ENCODE measurements at places on chromosomes 11 and 22.

DNA sequence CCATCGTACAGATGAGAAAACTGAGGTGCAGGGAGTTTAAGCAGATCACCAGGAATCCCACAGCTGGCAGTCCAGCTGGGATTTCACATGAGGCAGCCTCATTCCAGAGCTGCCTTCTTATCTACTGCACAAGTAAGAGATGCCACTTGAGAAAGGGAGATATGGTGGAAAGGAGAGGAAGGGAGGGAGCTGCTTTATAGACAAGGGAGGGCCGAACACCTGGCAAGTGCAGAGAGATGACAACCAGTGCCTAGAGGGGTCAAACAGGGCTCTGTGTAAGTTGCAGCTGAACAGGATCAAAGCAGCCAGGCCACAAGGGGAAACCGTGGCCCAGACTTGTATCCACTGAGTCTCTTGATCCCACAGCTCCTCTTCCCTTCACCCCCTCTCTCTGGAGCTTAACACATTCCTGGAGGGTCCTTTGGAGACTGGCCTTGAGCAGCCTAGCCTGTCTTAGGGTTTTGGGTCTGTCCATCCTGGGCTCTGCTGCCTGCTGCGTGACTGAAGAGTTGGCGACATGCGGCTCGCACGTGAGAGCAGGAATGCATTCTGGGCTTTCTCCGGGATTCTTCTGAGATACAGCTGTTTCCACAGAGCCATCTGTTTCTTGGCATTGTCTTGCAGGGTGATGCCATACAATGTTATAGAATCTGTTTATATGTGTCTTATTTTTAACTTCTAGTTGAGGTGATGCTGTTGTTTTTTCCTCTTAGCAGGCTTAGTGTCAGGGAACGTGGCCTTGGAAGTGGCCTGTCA, 268.5 kb upstream of the SYN3 start:
- DNase-seq, result no peak

- no peak for DNase-seq
Observed at GRCh38 chr11:108524422-108524821, 26.2 kb upstream of the POGLUT3 start.

DNA sequence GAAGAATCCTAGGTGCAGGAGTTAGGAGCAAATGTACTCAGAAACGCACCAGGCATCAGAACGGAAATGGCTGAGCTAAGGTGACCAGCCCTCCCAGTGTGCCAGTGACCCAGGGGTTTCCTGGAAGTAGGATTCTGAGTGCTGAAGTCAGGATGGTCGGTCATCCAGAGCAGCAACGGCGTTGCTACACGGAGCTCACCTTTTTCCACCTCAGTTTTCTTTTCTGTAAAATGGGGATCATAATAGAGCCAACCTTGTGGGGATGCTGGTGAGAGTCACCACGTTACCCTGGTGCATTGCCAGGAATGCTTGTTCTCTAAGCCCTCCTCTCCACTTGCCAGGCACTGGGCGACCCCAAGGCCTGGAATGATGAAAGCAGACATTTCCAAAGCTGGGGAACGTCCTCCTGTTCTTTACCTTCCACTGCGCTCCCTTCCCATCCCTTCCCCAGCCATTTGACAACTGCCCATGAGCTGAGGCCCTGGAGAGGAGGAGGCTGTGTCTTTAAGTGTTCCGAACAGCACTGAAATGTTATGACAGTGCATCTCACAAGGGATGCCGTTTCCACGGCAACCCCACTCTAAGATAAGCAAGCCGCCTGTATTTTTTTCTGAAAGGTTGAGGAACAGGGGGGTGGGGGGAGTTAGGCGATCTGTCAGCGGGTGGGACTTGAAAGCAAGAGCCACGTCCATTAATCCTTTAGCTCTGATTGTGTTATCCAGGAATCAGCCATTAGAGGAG, 66.8 kb downstream of the TSPAN18 start:
- peak; percentile 66 for DNase-seq

DNA sequence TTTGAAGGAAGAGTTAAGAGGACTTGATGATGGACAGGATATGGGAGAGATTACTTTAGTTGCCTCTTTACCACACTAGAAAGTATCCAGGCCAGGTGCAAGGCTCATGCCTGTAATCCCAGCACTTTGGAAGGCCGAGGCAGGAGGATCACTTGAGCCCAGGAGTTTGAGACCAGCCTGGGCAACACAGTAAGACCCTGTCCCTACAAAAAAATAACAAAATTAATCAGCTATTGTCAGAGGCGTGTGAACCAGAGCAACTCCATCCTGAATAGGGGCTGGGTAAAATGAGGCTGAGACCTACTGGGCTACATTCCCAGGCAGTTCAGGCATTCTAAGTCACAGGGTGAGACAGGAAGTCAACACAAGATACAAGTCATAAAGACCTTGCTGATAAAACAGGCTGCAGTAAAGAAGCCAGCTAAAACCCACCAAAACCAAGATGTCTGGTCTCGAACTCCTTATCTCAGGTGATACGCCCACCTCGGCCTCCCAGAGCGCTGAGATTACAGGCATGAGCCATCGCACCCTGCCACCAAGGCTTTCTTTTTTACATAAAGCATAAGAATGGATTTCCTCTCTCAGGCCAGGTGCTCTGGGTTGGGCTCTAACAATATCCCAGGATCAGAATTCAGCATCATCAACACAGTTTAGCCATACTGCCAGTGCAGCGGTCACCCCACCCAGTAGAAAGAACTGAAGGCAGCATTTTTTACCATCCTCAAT, 17.8 kb downstream of the PI4KA start:
- no peak for DNase-seq

DNA sequence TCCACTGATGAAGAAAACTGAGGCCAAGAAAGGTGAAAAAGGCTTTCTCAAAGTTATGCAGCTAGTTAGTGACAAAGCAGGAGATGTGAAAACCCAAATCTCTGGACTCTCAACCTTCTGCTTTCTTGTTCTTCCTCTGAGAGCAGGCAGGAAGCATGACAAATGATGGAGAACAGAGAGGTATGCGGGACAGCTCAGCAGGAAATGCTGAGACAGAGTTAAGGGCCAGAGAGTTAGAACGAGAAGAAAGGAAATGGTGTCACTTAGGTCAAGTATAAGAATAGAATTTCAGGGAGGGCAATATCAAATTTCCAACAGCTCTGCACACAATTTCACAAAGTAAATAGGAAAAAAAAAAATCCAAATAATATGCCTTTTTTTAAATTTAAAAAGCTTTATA, 67.6 kb upstream of the ARHGAP42 start:
- no peak for DNase-seq

GRCh38 chr11:2212411-2213251, 41.0 kb upstream of the TH start:
- DNase-seq, result peak; percentile 27

DNA sequence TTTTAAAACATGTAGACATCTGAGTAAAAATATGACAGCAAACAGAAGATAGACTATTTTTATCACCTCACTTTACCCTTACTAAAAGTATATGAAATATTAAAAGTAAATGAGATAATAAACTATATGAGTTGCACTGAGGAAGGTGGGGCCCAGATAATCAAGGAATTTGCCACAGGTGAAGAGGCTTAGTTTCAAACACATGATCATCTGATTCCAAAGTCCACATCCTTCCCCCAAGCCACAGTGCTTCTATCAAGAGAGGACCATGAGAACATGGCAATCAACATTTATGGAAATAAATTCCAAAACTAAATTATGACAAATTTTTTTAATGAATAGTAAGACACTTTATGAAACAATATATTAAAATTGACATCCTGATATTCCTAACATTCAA, 384.0 kb downstream of the DCDC1 start:
- no peak for DNase-seq

DNA sequence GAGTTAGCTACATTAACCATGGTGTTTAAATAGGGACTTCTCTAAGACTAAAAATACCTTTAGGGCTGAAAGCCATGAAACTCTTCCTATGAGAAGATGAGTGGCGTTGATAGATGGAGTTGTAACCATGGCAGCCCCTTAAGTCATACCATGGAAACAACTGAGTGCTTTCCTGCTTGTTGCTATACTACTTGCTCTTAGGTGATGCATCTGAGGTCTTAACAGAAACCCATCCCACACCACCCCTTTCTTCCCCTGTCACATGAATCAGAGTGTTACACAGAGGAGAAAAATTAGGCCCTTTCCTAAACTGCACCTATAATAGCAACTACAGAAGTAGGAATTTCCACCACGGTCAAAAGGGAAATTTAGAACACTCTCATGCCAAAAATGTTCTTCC, 64.3 kb upstream of the ZC3H12C start:
- no peak for DNase-seq
